ENCODE measurements at places on chromosomes 6 and 20.

DNA sequence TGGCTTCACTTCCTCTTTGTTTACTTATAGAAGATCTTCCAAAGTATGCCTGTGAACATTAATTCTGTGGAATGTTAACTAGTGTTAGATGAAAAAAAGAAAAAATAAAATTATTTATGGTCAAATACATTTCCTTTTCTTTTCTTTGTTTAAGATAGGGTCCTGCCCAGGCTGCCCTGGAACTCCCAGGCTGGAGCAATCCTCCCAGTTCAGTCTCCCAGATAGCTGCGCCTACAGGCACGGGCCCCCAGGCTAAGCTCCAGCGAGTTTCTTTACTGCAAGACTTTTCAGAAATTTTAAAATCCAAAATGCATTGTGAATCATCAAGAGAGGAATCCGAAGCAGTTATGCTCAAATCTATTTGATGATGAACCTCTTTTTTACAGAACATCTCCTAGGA is 39.3 kb upstream of the IL20RA start:
- DNase-seq: no peak

GRCh38 chr6:5361396-5361795 is 100.1 kb downstream of the FARS2 start:
- no peak for DNase-seq

- DNase-seq: peak; percentile 3
Measured at GRCh38 chr6:137657351-137657911, 163.2 kb upstream of the OLIG3 start.

GRCh38 chr6:136582711-136583471 is 32.7 kb upstream of the MAP7 start:
- no peak for DNase-seq

DNA sequence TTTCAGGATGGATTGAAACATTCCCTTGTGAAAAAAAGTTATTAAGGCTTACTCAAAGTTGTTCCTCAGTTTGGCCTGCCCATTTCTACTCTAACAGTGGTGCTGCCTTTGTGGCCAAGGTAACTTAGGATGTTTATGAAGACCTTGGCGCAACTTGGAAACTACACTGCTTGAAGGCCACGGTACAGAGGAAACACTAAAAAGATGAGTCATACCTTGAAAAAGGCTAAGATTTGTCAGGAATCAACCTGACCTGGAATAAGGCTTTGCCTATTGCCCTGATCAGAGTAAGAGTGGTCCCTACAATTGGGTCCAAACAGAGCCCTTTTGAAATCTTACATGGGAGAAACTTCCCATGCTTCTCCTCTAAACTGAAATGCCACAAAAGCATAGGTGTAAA is 119.9 kb upstream of the MOCS1 start:
- DNase-seq: no peak

- no peak for DNase-seq
Measured at GRCh38 chr6:25928562-25929324, 1.7 kb downstream of the SLC17A2 start.

DNA sequence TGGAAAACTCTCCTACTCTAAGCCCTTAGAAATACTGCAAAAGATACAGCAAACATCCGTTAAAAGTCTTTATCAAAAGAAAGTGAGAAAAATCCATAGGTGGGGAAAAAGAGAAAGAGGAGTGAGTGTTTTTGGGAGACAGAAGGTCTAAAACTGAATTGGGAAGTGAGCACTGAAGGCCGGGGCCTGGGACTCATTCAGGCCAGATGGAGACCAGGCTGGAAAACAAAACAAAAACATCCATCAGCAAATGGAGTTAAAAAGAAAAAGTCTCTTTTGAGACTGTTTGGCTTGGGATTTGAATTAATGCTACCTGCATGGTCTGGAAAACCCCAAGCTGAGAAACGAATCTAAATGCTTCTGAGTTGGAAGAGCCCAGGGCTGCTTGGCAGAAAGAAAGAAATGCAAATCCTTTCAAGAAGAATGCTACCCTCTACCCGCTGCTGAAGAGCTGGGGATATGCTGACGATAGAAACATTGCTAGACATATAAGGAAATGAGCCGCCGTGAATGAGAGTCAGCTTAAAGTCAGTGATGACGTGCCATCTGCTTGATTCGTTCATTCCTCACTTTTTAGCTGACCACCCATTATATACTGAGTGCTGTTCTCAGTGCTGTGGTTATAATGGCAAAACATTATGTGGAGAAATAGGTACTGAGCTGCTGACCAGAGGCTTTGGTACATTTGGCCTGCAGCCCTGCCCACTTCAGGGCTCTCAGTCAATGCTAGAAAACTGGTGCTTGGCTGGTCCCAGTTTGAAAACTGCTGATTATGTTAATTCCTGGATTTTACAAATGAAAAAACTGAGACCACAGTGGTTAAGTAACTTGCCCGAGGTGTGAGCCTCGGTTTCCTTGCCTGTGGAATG is 28.0 kb upstream of the TULP4 start:
- no peak for DNase-seq

- no peak for DNase-seq
Measured at GRCh38 chr20:31930779-31931178, 21.1 kb downstream of the PDRG1 start.

- DNase-seq: peak; percentile 80
Measured at GRCh38 chr20:35699127-35699956, at the start of the genes NFS1 and ROMO1. NFS1 (minus strand) TSS chr20:35699352; CDS start chr20:35699288, 64 bp downstream. ROMO1 (plus strand) TSS chr20:35699405; CDS start chr20:35699633, 228 bp downstream.

- DNase-seq: no peak
Measured at GRCh38 chr6:42374018-42374669, 77.6 kb downstream of the TRERF1 start.

GRCh38 chr6:75024828-75025227 is 181.0 kb downstream of the COL12A1 start:
- no peak for DNase-seq

DNA sequence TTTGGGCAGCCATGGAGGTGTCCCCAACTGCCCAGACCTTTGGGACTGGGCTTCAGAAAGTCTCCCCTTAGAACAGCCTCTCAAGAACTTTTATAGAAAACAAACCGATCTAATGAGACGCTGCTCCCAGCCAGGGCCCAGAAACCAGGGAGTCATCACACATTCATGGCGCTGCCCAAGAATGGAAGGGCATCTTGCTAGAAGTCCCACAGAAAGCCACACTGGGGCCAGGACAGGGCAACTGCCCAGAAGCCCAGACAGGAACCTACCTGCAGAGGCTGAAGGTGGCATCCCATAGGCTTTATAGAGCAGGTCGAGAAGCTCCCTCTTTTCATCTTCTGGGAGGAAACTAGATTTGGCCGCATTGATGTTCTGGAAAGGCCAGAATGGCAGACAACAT is 31.5 kb downstream of the ADA start:
- DNase-seq: no peak
